GM06990 (cell line): ENCODE measurements at places on chromosomes 13 and 19.

DNA sequence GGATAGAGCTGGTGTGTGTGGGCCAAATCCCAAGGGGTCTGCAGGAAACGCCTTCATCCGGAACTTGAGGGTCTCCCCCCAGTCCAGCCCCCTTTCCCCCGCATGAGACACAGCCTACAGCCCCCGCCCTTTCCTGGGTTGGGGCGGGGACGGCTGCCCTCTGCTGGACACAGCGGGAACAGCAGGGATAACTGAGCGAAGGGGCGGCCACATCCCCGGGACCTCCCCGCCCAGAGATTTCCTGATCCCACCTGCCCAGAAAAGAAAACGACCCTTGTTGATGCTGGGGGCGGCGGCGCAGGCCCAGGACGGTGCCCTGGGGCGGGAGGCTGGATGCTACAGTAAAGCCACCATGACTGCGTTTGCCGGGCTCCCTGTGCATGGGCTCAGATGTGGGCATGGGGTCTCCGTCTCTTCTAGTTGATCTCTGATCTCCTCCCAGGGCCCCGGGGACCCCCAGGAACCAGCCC lies 14.2 kb downstream of the ONECUT3 start:
- no peak for DNase-seq

DNA sequence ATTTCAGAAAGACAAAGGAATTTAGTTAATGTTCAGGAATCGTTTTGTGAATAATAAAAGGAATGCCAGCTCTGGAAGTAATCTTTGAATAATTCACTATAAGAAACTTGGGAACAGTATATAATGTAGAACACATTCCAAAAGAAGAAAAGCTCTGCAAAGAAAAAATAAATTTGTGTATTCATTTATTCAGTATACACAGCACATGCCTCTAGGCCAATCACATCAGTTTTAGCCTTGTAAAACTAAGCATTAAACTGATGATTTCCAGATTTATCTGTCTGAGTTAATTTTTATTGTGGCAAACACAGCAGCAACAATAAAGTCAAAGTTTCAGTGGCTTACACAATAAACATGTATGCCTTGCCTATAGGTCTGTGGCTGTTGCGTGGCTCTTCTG lies 5.7 kb upstream of the RXFP2 start:
- DNase-seq = no peak

DNA sequence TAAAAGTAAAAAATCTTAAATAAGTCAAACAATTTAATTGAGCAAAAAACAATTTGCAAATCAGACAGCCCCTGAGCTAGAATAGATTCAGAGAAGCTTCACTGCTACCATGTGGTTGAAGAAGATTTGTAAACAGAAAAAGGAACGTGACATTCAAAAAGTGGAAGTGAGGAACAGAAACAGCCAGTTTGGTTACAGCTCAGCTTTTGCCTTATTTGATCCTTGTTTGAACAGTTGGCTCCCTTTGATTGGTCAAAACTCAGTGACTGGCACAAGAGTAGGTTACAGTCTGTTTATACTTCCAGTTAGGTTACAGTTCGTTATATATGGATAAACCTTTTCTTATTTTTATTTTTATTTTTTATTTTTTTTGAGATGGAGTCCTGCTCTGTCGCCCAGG lies 5.8 kb downstream of the ZNF221 start:
- peak; percentile 16 for DNase-seq

GRCh38 chr19:2475018-2475701 lies 767 bp upstream of the GADD45B start:
- DNase-seq = peak; percentile 83

DNA sequence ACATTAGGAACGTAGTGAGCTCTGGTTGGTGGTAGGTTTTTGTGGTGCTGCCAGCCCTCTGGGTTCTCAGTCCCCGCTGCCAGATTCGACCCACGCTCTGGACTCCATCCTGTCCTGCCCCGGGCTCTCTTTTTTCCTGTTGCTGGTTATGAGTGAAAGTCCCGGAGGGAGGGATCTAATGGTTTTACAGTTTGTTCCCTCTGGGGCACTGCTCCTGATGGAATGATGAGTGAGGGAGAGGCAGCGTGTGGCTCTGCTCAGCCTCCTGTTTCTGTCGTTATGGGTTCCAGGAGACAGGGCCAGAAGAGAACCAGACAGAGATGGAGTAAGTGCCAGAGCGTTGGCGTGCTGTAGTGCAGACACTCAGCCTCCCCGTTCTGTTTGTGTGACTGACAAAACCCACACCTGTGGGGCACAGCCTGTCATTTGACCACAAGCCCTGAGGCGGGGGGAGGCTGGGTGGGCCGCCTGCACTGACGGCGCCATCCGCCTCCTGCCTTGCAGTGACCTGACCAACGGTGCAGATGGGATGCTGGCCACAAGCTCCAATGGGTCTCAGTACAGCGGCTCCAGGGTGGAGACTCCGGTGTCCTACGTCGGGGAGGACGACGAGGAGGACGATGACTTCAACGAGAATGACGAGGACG lies 18.3 kb downstream of the ATP4B start:
- no peak for DNase-seq

GRCh38 chr13:42652642-42653415 lies 78.9 kb downstream of the TNFSF11 start:
- DNase-seq = no peak

GRCh38 chr19:52993342-52994178 lies 20.2 kb upstream of the ERVV-1 start:
- DNase-seq = peak; percentile 28

- no peak for DNase-seq
Measured at GRCh38 chr13:59064042-59064441, 1099.7 kb downstream of the DIAPH3 start.

- DNase-seq = no peak
Measured at GRCh38 chr13:78636495-78636894, 22.5 kb downstream of the OBI1 start.

- DNase-seq = no peak
Measured at GRCh38 chr13:41222259-41222852, 28.0 kb upstream of the KBTBD7 start.

GRCh38 chr13:21949818-21950429 lies 279.1 kb downstream of the FGF9 start:
- no peak for DNase-seq

- no peak for DNase-seq
Measured at GRCh38 chr13:21747456-21747855, 76.6 kb downstream of the FGF9 start.

- DNase-seq = no peak
Measured at GRCh38 chr13:111515307-111515617, 194.8 kb downstream of the TEX29 start.

- no peak for DNase-seq
Measured at GRCh38 chr19:6239871-6240676, 39.7 kb downstream of the MLLT1 start.

GRCh38 chr13:91459485-91459884 lies 61.1 kb downstream of the GPC5 start:
- no peak for DNase-seq

GRCh38 chr19:38869836-38870607 lies 8.1 kb downstream of the RINL start:
- peak; percentile 93 for DNase-seq

DNA sequence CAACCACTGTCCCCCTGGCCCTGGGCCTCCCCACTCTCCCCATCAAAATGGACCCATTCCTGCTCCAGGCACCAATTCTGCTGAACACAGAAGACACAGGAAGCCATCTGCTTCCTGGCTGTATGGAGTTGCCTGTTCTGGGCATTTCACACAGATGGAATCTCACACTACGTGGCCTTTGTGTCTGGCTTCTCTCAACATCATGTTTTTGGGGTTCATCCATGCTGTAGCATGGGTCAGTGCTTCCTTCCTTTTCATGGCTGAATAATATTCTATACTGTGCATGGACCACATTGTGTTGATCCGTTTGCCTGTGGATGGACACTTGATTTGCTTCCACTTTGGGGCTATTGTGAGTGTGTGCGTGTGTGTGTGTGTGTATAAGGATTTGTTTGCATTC lies 15.0 kb upstream of the KLF2 start:
- DNase-seq = no peak

DNA sequence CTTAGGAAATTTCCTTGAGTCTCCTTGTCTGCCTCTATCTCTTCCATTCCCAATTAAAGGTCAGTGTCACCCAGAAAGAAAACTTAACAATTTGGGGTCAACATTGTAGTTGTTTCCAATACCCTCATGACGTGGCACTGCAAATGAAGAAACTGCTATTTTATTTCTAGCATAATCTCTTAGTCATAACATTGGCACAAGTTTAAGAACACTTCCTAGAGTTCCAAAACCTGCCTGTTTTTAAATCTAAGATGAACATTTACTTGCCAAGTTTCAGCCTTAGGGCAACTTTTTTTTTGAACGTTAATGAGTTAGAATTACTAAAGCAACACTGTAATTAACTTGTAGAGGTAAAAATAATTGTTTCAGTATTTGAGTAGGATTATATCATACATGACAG lies 108.0 kb downstream of the LMO7 start:
- DNase-seq = no peak

GRCh38 chr13:46211483-46212351 lies at the start of gene LRRC63:
Gene LRRC63 (plus strand): TSS chr13:46211928. CDS start chr13:46213035, 1,107 bp downstream.
- peak; percentile 84 for DNase-seq

DNA sequence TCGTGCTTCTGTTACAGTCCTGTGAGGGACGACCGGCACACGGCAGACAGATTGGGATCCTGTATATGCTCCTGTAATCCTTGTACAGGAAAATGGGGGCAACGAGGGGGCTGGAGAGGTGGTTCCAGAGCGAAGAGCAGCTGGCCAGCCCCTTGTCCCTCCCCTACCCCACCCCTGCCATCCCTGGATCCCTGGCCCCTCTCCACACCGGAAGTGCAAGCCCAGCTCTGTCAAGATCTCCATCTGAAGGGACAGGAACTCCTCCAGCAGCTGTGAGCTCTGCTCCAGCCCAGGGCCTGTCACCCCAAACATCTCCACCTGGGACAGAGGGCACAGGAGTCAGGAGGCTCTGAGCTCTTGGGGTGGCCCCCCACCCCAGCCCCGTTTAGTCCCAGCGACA lies 5.5 kb upstream of the CCER2 start:
- no peak for DNase-seq

DNA sequence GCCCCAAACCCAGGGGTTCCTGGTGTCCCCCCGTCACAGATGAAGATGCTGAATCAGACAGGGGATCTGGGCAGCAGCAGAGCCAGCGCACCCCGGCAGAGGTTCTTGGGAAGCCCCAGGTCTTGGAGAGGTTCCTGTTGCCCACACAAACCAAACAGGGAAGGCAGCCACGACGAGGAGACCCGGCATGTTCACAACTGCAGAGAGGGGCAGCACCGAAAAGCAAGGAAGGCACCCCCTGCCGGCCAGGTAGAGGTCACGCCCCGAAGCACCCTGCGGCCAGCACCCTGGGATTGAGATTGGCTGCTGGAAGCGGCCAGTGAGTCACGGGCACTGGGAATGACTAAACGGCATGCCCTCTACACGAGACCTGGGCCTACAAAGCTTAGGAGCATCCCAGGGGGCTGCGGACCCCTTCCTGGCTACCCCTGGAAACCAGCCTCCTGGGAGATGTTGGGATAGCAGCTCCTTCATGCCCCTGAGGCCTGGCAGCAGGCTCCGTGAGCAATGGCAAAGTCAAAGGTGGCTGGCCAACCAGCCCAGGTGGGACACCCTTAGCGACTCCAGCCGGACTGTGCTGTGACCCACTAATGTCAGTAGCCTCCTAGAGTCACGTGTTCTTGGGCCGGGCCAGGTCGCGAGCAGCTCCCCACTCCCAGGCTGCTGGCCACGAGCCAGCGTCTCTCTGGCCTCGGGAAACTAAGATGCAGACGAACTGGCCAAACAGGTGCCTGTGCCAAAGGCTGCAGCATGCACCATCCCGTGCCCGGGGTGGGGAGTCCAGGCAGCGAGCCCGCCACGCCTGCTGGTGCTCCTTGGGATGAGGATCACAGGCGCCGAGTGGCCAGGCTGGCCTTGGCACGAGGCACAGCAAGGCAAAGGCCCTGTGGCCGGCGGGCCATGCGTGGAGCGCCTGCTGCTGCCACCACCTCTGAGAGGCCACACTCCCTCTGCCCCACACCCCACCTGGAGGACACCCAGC lies 43.2 kb downstream of the MLLT1 start:
- DNase-seq = no peak

GRCh38 chr19:33977756-33978685 lies 181.4 kb downstream of the KCTD15 start:
- DNase-seq = no peak

GRCh38 chr19:9586764-9587163 lies 2.5 kb upstream of the ZNF121 start:
- no peak for DNase-seq

- DNase-seq = no peak
Measured at GRCh38 chr19:55089342-55089944, 13.8 kb downstream of the EPS8L1 start.

DNA sequence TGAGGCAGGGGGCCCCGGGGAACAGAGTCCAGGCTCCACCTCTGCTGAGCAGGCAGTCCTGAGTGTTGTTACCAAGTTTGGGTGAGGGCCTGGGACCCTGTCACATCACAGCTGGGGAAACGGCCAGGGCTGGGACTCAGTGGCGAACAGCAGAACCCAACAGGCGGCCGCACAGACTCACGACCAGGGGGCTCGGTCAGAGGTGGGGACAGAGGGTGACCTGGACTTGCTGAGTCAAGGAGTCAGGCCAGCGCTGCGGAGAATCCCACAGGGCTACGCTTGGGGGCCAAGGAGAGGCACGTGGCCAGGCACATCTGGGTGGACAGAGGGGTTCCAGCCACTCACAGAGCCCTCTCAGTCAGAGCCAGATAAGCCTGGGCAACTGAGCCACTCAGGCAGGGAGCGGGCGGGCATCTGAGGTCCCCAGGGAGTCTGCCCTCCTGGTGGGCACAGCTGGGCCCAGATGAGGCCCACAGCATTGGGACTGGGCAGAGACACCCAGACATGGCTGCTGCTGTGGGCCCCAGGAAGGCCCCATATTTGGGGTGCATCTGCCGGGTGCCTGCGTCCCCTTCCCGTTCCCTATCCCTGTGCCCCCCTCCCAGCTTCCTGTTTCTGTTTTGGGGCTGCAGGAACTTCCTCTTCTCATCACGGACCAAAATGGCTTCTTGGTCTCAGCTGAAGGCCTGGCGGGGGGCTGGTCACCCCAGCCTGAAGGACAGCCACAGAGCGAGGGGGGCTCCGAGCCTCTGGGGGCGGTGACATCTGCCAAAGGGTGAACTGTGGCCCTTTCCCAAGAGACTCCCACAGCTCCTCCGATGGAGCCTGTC lies 34.0 kb downstream of the CEBPA start:
- DNase-seq = no peak

GRCh38 chr13:60757501-60758215 lies 360.6 kb downstream of the TDRD3 start:
- DNase-seq = no peak

DNA sequence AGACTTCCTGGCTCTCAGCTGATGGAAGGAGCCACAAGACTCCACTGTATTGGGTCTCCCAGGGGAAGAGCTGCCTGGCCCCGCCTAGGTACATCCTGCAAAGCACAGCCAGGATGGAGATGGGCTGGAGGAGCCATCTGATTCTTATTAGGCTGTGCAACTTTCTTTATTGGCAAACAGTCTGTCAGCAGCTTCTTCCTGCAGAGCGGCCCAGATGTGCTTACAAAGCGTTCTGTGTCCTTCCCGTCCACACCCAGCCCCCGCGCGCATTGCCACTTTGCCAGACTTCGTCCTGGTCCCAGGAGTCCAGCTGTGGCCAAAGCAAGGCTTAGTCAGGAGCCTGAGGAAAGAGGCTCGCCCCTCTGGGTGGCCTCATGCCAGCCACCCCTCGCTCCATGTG lies 409.3 kb downstream of the ZNF536 start:
- no peak for DNase-seq

- no peak for DNase-seq
Measured at GRCh38 chr13:94020833-94021232, 458.6 kb downstream of the DCT start.

GRCh38 chr19:44643605-44644401 lies at the start of gene PVR:
Gene PVR (plus strand): TSS chr19:44643910. CDS start chr19:44644097, 187 bp downstream.
- DNase-seq = peak; percentile 41
